ENCODE measurements at places on chromosomes 6 and 20.

DNA sequence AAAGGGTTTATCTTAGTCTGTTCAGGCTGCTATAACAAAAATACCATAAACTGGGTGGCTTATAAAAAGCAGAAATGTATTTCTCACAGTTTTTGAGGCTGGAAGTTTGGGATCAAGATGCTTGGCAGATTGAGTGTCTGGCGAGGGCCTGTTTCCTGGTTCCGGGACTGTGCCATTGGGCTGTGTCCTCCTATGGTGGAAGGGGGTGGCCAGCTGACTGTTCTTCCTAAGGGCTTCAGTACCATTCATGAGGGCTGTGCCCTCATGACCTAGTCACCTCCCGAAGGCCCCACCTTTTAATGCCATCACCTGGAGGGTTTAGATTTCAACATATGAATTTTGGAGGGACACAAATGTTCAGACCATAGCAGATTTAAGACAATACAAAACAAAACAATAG is 91.2 kb downstream of the ARID1B start:
- no peaks in the 10 kb centered on the region for H3K27me3 ChIP-seq
- H3K4me1 ChIP-seq, result peaks cover 48% of the 10 kb centered on the region
- DNase-seq, result peak; percentile 80
- H3K4me3 ChIP-seq, result no peak overlapping the region

- H3K4me3 ChIP-seq, result no peak overlapping the region
- H3K27ac ChIP-seq, result no peak overlapping the region
- DNase-seq, result no peak
- peaks cover 28% of the 10 kb centered on the region for H3K4me1 ChIP-seq
- H3K36me3 ChIP-seq, result no peaks in the 10 kb centered on the region
- no peaks in the 10 kb centered on the region for H3K27me3 ChIP-seq
These were observed 43.7 kb downstream of the NINL start for GRCh38 chr20:25541676-25542075.

DNA sequence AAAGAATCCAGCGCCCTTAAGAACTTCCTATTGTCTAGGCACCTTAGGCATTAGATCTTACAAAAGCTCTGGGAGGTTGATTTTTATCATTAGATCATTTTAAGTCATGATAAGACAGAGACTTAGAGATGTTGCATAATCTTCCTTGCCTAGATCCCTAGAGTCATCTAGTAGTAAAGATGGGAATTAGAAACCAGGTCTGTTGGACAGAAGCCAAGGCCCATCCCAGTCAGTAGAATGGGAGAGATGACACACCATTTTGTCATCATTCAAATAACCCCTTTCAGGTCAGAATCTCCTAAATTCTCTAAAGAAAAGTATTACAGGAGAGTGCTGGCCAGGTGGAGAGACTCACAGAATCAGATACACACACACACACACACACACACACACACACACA is 579.1 kb downstream of the BMP2 start:
- no peak overlapping the region for H3K4me3 ChIP-seq
- no peaks in the 10 kb centered on the region for H3K4me1 ChIP-seq
- no peaks in the 10 kb centered on the region for H3K36me3 ChIP-seq
- H3K27me3 ChIP-seq, result no peaks in the 10 kb centered on the region

- H3K4me3 ChIP-seq, result no peak overlapping the region
- no peak for DNase-seq
- no peaks in the 10 kb centered on the region for H3K4me1 ChIP-seq
- no peak overlapping the region for H3K27ac ChIP-seq
- no peaks in the 10 kb centered on the region for H3K36me3 ChIP-seq
These were observed 53.3 kb downstream of the APCDD1L start for GRCh38 chr20:58461899-58462298.

DNA sequence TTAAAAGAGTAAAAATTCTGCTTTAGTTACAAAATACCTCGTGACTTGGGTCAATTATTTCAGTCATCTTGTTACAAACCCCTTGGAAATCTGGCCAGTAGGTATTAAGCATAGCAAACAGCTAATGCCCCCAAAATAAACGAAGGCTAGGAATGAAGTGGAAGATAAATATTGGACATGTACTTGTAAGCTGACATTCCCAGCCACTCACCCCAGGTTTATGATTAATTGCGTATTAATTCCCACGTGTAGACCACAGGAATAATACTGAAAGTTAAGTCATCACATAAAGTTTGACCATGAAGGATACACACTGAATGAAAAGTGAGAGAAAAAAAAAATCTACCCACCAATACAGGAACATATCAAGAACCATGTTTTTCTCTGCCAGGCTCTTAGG is 936.5 kb upstream of the ADGRB3 start:
- no peak overlapping the region for H3K4me3 ChIP-seq
- H3K27me3 ChIP-seq, result no peaks in the 10 kb centered on the region
- H3K36me3 ChIP-seq, result no peaks in the 10 kb centered on the region
- H3K27ac ChIP-seq, result no peak overlapping the region
- no peak for DNase-seq
- H3K4me1 ChIP-seq, result no peaks in the 10 kb centered on the region

All from esophagus muscularis mucosa (tissue), 4 donors.